ENCODE measurements at places on chromosomes 2 and 18.
A peak's percentile ranks its signal among the peaks of the same experiment; 100 is the strongest.

GRCh38 chr2:115199966-115200365 lies 757.5 kb downstream of the DPP10 start:
- no peak for DNase-seq

- no peak for DNase-seq
Observed at GRCh38 chr2:128818248-128818647, 499.6 kb upstream of the HS6ST1 start.

GRCh38 chr2:9021563-9022211 lies 18.2 kb upstream of the MBOAT2 start:
- no peak for DNase-seq

DNA sequence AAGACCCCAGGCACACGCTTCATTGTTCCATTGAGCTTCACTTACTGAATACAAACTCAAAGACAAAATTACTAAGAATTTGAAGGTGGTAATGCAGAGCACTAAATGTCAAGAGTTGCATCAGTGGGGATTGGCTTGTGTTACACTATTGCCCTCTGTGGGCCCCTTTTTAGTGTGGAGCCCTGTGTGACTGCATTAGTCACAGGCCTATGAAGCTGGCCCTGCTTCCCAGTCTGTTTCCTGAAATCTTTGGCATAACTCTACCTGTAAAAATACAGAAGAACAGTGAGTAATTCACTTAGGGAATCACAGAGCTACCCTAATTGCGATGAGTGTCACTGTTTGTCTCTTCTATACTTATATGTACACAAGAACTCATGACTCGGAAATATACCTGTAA lies 40.0 kb upstream of the STPG4 start:
- no peak for DNase-seq

- DNase-seq = no peak
Observed at GRCh38 chr2:47265751-47266231, 110.7 kb upstream of the STPG4 start.

- DNase-seq = no peak
Observed at GRCh38 chr2:51722311-51722710, 690.4 kb upstream of the NRXN1 start.

DNA sequence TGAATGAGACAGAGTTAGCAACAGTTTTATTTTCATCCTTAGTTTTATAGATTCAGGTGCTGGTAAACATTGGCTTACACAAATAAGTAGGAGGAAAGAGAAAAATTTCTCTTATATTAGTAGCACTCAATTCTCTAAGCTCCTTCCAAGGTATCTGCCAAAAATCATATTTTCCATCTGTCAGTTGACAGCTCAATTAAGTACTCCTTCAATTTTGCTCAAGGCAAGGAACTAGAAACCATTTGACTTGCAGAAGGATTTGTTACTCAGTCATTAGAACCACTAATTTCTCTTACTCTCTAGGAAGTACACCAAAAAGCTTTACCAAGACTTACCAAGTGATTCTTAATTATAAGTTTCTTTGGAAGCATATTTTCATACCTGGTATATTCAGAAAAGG lies 101.4 kb upstream of the ATP8B1 start:
- DNase-seq = no peak

DNA sequence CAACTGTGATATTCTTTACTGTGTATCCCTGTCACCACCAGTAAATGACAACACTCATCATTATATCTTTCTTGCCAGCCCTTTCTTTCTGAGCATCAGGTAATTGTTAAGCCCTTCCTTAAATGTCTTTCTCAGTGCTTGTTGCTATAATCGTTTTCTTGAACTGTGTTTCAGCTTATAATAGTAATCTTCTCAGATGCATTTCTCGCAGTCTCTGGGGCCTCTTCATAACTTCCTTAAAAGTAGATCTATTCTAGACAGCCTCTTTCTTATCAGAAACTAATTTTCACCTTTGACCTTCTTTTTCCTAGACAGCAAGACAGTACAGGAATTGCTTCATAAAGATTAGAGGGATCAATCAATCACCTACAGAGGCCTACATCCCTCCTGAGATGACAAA lies 648.1 kb downstream of the CPS1 start:
- DNase-seq = no peak

GRCh38 chr2:178241844-178242551 lies 47.7 kb downstream of the OSBPL6 start:
- no peak for DNase-seq

GRCh38 chr2:178692845-178693244 lies 114.4 kb downstream of the TTN start:
- no peak for DNase-seq

DNA sequence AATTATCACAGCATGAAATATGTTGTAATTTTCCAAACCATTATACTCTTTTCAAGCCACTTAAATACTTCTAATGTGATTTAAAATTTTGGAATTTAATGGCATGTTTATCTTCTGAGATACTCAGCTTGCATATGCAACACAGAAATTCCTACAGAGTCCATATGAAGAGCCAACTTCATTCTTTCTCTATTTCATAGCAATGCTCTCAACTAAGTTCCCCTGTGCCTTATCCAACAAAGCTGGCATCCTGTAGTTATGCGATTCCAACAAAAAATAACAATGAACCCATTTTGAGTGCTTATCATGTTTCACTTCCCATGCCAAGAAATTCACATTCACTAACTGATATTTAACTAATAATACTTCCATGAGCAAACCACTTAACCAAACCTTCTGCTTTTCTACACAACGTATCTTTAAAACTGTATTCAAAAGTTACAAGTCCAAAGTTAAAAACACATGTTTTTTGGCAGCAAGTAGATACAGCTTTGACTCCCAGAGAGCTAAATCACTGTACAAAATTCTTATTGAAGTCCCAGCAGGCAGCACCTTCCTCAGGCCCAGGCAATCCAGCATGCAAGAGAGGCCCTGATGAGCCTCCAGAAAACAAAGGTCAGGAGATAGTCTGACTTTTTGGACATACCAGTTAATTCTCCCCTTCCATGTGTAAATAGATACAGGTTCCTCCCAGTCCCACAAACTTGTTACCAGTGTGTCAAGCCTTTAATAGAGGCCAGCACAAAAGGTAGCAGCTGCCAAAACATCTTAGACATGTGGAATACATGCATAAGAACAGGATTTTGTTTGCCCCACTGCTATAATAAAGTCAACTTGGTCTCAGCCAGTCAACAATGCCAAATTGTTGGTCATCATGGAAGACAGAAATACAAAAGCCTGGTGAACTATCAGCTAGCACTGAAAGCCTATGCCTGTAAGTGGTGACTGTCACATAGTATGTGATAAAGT lies 113.1 kb upstream of the WDR75 start:
- DNase-seq = no peak

GRCh38 chr2:218865999-218866398 lies 6.4 kb downstream of the WNT6 start:
- no peak for DNase-seq

- no peak for DNase-seq
Observed at GRCh38 chr2:205287316-205287715, 395.0 kb upstream of the NRP2 start.

GRCh38 chr2:21009662-21010225 lies 34.1 kb downstream of the APOB start:
- no peak for DNase-seq

GRCh38 chr2:23926290-23926749 lies 603 bp downstream of the ATAD2B start:
- peak; percentile 79 for DNase-seq

DNA sequence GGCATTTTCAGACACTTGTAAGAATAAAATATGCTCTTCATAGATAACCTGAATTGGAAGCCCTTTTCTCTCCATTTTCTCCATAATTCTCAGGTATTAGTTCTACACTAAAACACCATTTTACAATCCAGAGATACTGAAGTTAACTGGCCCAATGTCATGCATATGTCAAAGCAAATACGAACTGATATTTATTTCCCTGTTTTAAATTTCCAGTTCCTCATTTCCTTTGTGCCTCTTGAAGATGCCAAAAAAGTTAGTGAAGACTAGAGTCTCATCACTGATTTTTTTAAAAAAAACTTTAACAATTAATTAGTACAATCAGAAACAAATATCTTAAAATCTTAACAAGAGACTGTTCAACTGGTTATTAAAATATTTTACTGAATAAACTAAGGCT lies 52.8 kb upstream of the ITGB6 start:
- no peak for DNase-seq

- DNase-seq = no peak
Observed at GRCh38 chr2:230043461-230043860, 25.3 kb downstream of the SLC16A14 start.

DNA sequence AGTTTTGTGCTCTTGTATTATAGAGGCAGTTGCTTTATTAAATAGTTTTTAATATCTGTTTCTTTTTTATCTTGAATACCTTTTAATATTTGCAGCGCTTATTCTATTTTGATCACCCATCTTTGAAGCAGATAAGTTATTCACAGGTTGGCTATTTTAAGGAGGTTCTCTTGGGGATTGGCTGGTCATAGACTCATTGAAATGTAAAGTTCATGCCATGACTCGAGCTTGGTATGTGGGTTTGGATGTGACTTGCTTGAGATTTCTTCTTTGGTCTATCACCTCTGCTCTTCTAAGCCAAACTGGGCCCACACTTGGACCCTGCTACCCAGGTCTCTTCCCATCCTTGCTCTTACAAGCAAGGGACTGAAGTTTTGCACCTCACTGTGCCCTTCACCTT lies 33.6 kb downstream of the FARP2 start:
- no peak for DNase-seq

GRCh38 chr2:61295981-61296380 lies 134.0 kb downstream of the C2orf74 start:
- DNase-seq = no peak

DNA sequence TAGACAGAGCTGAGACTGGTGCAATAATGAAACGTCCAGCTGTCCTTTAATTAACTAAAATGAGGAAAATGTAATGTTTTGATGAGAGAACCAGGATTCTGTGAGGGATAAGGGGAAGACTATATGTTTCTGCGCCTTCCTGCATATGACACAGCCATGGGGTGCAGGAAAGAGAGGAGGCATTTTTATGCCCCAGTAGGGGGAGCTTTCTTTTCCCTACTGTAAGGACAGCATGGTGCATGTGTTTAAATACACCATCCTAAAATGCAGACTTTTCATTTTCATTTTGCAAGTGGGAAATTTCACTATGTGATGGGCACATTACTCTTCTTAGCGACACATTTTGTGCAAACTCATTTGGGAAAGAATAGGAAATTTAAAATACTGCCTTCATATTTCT lies 446.1 kb downstream of the ARHGAP15 start:
- no peak for DNase-seq

DNA sequence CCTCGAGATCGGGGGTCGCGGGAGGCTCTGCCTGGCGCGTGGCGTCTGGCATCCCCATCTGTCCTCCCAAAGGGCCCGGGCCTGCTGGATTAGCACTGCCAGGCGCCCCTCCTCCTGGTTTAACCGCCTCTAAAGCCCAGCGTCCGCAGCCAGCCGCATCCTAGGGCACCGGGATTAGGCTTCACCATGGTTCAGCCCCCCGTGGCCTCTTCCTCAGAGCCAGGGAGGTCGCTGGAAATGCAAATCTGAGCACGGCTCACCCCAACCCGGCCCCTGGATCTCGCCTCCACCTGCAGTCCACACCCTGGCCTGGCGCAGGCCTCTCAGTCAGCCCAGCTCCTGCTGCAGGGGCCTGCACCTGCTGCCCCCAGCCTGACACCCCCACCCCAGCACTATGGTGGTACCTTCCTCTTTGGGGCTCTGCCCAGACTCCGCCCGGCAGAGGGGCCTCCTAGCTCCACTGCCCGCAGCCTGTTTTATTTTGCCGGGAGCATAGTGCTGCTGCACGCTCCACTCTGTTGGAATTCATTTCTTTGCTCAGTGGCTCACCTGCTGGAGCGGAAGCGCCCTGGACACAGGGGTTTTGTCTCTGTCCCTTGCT lies 13.2 kb downstream of the PRELID3A start:
- DNase-seq = no peak

- no peak for DNase-seq
Observed at GRCh38 chr2:169736902-169737301, 3.3 kb downstream of the KLHL23 start.

GRCh38 chr2:157845081-157845480 lies 31.0 kb downstream of the ACVR1 start:
- no peak for DNase-seq

Measured in activated CD8-positive, alpha-beta memory T cell treated with anti-CD3 and anti-CD28 coated beads, Interleukin-2, amount 50 U/mL, for 48 hours (primary cell).